Progenitor cell of endocrine pancreas (in vitro differentiated cells): ENCODE measurements at places on chromosomes 12 and 14.
A peak's percentile ranks its signal among the peaks of the same experiment; 100 is the strongest.

- no peak for DNase-seq
These were observed 413.4 kb upstream of the USP15 start for GRCh38 chr12:61846765-61847164.

GRCh38 chr14:89654998-89655397, 238.0 kb upstream of the FOXN3 start:
- DNase-seq, result no peak

- DNase-seq, result no peak
These were observed 85.7 kb downstream of the KIF26A start for GRCh38 chr14:104224131-104224505.

DNA sequence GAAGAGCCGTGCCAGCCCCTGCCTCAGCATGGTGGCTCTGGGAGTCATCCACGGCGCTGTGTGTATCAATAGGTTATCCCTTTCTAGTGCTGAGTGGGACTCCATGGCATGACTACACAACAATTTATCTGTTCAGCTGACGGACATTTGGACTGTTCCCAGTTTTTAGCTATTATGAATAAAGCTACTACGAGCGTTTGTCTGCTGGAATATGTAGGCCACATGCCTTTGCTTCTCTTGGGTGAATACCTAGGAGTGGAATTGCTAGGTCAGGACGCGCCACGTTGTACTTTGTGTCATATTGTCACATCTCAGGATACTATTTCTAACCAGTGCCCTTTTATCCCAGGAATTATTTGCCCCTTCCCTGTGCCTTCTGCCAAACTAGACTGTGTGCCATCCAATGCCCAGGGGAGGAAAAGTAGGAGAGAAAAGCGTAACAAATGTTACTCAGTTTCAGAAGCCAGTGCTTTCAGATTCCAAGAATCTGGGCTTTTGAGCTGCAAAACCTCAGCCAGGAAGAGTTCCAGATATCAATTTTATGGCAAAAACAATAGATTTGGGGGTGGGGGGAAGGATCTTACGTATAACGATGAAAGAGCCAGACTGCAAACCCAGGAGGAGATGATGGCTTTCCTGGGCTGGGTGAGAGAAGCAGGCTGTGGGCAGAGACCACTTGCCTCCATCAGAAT, 62.5 kb upstream of the NCOR2 start:
- no peak for DNase-seq

DNA sequence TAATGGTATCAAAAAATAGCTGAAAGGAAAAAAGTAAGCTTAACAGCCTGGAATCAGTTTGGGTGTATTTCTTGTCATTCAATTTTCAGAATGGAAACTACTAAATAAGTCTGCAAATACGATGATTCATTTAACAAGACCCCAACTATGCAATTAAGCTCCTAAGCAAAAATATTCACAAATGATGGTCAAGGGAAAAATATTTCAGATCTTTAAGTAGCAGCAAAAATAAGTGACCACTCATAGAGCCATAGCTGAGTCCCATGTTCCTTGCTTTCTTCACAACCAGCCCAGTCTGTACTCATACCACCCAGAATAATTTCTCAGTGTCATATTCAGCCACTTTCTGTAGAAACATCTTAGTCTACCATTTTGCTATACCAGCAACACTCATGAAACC, 185.4 kb downstream of the PPM1H start:
- DNase-seq, result no peak

DNA sequence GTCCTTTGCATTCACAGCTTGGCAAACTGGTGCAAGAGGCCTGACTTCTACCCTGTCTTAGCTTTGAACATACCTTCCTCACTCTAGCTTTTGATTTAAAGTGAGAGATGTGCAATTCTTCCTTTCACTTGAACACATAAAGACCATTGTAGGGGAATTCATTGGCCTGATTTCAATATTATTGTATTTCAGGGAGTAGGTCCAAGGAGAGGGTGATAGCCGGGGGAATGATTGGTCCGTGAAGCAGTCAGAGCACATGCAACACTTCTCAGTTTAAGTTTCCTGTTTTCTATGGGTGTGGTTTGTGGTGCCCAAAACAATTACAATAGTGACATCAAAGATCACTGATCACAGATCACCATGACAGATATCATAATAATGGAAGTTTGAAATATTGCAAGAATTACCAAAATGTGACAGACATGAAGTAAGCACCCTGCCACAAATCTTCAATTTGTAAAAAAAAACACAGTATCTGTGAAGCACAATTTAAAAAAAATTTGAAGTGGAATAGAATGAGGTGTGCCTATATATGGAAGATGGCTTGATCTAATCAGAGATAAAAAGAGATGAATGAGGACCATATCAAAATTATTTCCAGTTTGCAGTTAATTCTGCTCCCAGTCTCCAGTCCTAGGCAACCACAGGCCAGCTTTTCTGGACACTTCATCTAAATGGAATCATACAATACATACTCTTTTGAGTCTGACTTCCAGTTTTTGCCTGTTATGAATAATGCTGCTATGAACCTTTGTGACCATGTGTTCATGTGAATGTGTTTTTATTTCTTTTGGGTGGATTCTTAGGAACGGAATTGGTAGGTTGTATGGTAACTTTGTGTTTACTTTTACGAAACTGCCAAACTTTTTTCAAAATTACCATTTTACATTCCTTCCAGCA, 23.2 kb downstream of the BORCS5 start:
- DNase-seq, result no peak

- no peak for DNase-seq
These were observed 126.3 kb downstream of the ERC1 start for GRCh38 chr12:1117371-1117770.

DNA sequence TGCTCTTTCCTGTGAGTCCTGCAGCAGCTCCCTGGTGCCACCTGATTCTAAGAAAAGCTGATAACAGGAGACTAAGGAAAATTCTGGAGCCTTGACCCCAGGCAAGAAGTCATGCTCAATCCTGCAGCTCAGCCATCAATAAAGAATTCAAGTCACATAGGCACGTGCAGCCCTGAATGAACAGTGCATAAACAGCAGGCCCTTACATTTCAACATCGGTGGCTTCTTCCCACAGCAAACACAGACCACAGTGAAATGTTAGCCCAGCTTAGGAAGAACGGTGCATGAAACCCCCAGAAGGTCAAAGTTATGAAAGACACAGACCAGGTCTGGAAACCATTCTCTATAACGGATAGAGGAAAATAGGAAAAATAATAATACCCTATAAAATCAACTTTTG, 10.5 kb downstream of the CINP start:
- DNase-seq, result no peak

DNA sequence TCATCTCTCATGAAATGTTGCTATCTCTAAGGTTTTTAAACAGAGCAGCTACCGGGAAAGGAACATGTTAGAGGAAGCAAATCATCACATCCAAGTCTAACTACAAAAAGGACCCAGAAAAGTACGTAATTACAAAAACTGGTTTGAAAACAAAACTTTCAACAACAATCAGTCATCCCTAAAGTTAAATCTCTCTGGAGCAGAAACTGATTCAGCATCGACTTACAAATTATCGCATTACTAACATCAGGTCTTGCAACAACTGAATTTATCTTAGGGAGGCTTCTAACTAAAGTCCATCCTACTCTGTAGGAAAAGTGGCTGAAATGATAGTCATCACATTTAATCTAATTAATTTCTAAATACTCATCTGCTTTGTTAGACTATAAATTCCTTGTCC, 137.0 kb downstream of the MED13L start:
- DNase-seq, result no peak

DNA sequence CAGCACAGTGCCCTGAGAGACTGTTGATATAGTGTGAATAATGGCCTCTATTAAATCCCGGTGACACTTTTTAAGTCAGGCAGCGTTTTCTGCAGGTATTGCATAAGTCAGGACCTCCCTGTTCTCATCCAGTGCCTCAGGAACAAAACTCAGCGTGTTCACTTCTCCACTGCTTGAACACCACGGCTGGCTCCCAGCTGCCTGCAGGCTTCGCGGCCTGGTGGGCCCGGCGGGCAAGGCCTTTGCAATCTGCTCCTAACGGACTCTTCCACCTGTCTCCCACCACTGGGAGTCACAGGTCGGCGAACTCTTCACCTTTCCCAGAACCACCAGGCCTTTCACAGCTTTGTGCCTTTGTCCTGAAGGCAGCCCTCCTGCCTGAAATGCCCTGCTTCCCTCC, 18.7 kb downstream of the RFX4 start:
- no peak for DNase-seq

- DNase-seq, result no peak
These were observed 19.5 kb upstream of the GOLGA5 start for GRCh38 chr14:92774572-92774971.

- DNase-seq, result no peak
These were observed 7.9 kb upstream of the CEP170B start for GRCh38 chr14:104856869-104857860.

DNA sequence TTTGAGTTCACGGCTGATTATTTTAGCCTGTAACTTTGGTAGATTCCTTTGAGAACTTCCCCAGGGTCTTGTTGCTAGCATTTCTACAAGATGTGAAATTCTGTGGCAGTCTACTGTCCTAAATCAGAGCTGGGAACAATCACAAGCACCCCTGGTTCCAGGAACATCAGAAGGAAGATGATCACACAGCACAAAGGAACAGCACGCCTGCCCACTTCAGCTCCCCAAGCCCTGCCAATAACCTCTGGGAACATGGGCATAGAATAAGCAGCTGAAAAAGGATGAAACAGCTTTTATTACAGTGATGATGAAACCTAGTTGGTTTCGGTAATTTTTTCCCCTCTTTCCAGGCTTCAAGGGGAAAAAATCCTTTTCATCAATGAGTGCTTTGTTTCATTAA, 12.3 kb downstream of the GPR19 start:
- DNase-seq, result no peak

DNA sequence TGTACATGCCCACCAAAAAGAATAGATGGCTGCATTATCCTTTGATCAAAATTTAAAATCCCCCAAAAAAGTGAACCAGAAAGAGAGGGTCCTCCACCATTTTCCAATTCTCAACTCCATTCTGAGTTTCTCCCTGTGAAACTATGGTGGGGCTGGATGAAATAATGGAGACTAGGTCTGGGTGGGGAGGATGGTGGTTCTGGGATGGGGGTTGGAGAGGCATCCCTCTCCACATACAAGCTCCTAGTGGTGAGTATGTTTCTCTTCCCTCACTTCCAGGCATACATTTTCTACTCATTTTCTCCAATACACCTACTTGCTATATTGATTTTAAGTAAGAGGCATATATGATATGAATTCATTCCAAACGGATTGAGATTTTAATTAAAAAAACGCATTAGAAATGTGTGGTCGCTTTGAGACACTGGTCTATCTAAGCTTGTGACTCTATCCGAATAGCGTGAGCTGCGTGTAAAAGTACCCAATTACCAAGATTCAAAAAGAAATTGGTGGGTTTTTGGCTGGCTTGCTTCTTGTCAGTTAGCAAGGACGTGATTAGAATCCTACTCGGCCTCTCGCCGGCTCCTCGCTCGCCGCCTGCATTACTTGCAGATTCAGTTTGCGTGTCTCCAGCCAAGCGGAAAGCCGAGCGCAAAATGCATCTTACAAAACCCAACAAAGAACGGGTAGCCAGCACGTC, 3.4 kb downstream of the ASCL1 start:
- no peak for DNase-seq

DNA sequence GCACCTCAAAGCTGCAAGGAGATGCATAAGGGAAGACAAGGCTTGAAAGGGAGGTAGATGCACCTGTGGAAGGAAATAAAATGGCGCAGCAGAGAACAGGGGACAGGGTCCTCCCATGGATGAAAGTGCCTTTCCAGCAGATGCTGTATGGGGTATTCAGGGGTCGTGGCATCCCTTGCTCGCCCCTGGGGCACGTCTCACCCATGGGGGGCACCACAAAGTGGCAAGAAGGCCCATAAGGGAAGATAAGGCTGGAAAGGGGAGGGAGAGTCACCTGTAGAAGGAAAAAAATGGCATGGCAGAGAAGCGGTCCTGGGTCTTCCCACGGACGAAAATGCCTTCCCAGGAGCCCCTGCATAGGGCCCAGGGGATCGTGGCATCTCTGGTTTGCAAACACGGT, 265.1 kb downstream of the ALG10 start:
- peak; percentile 9 for DNase-seq
